ENCODE measurements at places on chromosomes 2 and 18. TPM values are rescaled to one million over a fixed set of nuclear protein-coding genes. Genes with fewer than 3 reads are reported as not detected.

DNA sequence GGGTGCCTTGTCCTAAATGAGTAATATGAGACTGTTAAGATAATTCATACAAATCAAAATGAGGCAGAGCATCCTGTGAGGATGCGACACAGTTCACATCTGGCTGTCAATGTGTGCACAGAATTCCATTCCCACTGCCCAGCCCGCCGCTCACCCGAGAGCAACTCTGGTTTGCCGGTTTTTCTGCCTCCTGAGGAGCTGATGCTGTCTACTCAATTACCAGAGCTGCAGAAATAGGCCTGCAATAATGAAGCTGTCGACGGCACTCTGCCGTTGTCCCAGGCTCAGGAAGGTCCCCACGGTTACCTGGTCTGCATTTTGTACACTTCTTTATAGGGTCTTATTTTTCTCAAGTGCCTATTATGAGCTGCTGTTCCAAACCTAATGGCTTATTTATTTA is 55.7 kb upstream of the LYPD1 start:
- H3K27ac ChIP-seq: no peak overlapping the region
- H3K36me3 ChIP-seq: no peaks in the 10 kb centered on the region
- no peaks in the 10 kb centered on the region for H3K4me1 ChIP-seq
- no peak for DNase-seq
- no peaks in the 10 kb centered on the region for H3K27me3 ChIP-seq

ATOH8 gene
- total RNA-seq: 0.13 TPM

DNA sequence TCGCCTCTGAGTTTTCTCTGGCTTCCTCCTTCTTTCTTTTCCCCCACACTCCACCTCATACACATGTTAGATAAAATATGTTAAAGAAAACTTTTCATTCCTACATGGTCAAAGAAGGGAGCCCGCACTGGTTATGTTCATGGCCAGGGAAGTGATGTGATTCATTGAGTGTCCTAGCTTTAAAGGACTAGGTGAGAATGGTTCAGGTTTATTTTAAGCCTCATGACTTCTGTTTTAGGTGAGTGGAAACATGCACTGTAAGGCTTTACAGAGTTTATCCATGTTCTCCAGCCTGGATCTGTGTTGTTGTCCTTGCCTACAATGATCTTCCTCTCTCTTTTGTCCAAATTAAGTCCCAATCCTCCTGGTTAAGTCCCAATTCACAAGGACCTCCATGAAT is 56.5 kb downstream of the RASGRP3 start:
- no peaks in the 10 kb centered on the region for H3K27me3 ChIP-seq
- no peaks in the 10 kb centered on the region for H3K36me3 ChIP-seq
- no peak for DNase-seq
- H3K4me1 ChIP-seq: no peaks in the 10 kb centered on the region
- H3K27ac ChIP-seq: no peak overlapping the region

- no peak overlapping the region for H3K4me3 ChIP-seq
- H3K36me3 ChIP-seq: no peaks in the 10 kb centered on the region
- DNase-seq: no peak
- no peaks in the 10 kb centered on the region for H3K4me1 ChIP-seq
- peaks cover 3% of the 10 kb centered on the region for H3K27me3 ChIP-seq
Observed at GRCh38 chr18:63141778-63142176, 177.8 kb downstream of the BCL2 start.

- no peak overlapping the region for H3K27ac ChIP-seq
- no peaks in the 10 kb centered on the region for H3K4me1 ChIP-seq
- H3K4me3 ChIP-seq: no peak overlapping the region
- H3K36me3 ChIP-seq: no peaks in the 10 kb centered on the region
Observed at GRCh38 chr2:72034353-72035095, 113.1 kb downstream of the CYP26B1 start.

DNA sequence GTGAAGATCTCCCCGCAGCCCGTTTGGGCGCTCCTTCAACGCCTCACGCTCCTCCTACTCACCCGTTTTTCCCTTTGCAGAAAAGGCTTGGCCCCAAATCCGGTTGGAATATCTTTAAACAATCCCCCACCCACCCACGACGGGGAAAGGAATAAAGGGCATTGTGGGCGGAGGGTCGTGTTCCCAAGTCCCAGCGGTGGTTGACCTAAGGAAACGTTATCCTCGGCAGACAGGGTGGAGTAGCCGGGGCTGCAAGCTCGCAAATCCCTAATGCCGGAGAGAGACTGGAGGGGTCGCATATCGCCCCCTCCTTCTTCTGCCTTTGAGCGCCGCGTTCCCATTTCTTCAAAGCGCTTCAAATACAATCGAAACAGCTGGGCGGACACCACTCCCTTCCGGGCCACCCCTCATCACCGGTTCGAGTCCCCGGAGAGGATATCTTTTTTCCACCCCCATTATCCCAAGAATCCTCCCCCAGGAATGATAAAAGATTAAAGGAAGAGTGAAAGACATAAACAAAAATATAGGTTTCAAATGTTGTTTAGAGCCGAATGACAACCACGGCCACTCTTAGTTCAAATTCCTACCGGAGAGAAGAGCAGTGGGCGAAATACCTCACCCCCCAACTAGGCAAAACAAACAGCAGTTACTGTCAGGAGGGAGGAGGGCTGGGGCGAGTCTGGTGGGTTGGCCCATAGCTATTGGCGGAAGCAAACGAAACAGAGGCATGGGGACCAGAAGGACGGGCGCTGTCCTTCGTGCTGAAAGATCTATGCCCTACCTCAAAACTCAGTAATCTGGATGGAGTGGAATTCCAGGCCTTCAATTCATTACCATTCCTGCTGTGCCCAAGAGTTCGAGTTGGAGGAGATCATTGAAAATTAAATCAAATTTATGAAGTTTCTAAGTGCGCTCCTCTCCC is 2.8 kb upstream of the GAD1 start:
- peak; percentile 41 for DNase-seq
- H3K36me3 ChIP-seq: no peaks in the 10 kb centered on the region
- H3K4me3 ChIP-seq: no peak overlapping the region
- H3K27me3 ChIP-seq: peaks cover 19% of the 10 kb centered on the region
- no peak overlapping the region for H3K27ac ChIP-seq
- H3K4me1 ChIP-seq: peaks cover 27% of the 10 kb centered on the region
